ENCODE measurements at places on chromosomes 7 and 10.

DNA sequence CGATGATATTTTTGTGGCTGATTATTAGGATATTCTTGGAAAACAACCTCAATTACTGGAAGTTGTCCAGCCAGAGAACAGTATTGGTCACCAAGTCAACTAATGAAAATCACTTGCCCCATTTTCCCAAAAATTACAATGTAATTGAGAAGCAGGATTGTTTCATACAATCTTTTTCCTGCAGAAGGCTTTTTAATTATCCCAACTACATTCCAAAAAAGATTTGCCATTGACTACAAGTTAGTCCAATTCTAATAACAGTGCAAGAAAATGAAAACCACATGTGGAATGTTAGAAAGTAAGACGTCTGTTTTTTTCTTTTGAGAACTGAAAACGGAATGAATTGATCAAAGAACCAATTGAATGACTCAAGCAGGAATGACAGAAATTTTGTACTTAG, 1195.8 kb downstream of the SORCS1 start:
- DNase-seq: no peak

DNA sequence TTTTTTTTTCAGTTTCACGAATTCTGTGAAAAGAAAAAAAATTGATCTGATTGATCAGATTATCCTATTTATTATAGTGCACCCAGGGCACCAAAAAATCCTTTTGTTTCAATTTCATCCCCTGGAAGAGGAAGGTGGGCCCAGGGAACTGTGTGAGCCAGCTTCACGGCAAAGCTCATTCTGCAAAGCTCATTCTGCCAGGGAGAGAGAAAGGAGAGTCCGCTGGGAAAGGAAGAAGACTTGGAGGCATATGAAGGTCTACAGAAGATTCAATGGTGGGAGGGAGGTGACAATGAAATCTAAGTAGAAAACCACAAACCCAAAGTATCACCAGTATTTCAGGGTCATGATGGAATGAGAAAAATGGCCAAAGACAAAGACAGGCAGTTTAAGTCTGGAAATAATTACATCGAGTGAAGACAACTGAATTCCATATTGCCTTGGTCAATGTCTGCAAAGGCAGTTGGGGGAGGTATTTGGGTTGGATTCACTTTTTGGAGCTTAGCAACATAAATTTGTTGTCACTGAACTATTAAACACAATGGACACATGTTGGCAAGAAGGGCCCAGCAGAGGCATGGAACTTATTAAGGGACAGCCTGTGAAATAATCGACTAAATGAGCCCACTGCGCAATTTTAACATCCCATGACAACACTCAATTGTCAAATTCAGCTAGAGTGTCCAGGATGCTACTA, 587.8 kb upstream of the MKI67 start:
- no peak for DNase-seq

- DNase-seq: no peak
Measured at GRCh38 chr7:94472608-94473007, 37.0 kb upstream of the CASD1 start.

- peak; percentile 24 for DNase-seq
Measured at GRCh38 chr7:90692947-90693346, 96.8 kb downstream of the CDK14 start.

GRCh38 chr7:6612819-6613218, 2.6 kb upstream of the ZNF853 start:
- DNase-seq: peak; percentile 56

All from trophoblast cell (in vitro differentiated cells and primary cell).